SHP77 (cell line): ENCODE measurements at places on chromosomes 6 and 20.

- DNase-seq = no peak
Measured at GRCh38 chr20:10708351-10709185, 34.8 kb upstream of the JAG1 start.

- DNase-seq = no peak
Measured at GRCh38 chr6:90190752-90191395, 105.8 kb downstream of the BACH2 start.

GRCh38 chr6:157294654-157295053, 28.7 kb downstream of the TMEM242 start:
- DNase-seq = no peak

DNA sequence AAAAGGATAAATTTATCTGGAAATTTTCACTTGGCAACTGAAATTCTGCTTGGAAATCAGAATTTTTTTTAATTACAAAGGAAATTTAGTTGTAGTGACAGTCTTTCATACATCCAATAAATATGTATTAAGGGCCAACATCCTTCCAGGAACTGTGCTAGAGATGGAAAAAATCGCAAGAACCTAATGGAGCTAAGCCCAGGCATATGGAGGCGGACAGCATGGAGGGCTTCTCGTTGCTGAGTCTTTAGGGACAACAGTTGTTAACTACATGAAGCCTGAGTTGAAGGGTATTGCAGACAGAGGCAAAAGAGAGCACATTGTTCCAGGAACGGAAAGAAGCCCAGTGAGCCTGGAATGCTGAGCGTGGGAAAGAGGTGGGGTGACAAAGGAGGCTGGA, 208.9 kb downstream of the IBTK start:
- no peak for DNase-seq

DNA sequence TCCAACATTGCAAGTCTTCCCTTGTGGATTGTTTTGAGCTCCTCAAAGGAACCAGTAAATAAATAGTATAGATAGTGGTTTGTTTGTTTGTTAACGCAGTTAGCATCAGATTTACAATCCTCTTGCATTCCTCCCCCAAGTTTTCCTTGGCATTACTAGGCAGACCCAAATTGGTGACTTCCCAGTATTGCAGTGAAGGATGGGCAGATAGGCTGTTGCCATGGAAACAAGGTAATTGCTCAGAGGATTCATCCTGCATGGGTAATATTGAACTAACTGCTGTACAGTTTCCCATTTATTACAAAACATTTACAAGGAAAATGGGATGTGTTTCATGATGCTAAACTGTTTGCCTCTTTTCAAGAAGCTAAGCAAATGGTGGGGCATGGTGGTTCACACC, 477.2 kb downstream of the EPM2A start:
- DNase-seq = no peak

DNA sequence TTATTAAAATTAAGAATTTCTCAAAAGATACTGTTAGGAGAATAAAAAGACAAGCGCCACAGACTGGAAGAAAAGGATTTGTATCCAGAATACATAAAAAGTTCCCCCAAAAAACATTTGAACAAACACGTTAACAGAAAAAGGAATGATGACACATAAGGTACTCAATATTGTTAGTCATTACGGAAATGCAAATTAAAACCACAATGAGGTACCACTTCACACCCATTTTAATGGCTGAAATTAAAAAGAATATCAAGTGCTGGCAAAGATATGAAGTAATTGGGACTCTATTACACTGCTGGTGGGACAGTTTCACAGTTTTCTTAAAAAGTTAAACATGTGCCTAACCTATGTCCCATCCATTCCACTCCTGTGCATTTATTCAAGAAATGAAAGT, 51.4 kb downstream of the HECA start:
- no peak for DNase-seq

DNA sequence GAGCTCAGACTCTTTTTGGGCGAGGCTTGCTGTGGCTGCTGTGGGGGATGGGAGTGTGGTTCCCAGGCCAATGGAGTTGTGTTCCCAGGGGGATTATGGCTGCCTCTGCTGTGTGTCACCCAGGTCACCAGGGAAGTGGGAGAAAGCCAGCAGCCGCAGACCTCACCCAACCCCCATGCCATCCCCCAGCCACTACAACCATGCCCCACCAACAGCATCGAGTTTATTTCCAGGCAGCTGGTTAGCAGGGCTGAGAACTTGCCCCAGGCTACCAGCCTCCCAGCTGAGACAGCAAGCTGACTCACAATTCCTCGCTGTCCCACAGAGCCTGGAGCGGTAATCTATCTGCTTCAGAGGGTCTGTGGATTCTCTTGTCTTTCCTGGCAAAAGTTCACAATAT, 331.7 kb downstream of the FRK start:
- DNase-seq = no peak

GRCh38 chr6:3882866-3883265, 33.7 kb downstream of the FAM50B start:
- DNase-seq = no peak

- no peak for DNase-seq
Measured at GRCh38 chr6:25418454-25419052, 139.4 kb downstream of the CARMIL1 start.

DNA sequence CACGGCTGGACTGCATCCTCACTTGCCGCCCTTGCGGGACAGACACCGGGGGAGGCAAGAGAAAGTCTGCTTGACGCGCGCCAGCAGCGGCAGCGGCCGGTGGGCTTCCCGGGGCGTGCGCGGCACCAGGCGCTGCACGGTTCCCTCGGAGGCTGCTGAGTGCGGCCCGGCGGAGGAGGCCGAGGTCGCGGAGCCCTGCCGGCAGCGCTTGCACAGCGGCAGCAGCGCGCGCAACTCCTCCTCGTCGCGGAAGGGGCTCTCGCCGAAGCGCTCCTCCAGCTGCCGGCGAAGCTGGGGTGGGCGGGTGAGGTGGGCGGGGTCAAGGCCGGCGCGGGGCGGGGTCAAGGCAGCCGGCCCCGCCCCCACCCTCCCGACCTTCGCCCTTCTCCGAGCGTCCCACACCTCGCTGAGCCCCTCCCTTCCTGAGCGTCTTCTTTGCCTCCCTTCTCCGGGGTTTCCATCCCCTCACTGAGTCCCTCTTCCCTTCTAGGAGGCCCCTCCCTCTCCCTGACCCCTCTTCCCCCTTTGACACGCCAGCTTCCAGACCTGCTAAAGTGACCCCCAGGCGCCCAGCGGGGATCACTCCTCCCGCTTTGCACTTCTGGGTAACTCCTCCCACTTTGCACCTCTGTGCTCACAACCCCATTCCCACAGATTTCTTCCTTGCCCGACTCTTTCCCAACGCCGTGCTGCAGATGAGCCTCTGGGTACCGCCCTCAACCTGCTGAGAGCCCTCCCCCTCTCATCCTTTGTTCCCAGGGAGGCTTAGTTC, 8.8 kb downstream of the DUSP15 start:
- peak; percentile 78 for DNase-seq

DNA sequence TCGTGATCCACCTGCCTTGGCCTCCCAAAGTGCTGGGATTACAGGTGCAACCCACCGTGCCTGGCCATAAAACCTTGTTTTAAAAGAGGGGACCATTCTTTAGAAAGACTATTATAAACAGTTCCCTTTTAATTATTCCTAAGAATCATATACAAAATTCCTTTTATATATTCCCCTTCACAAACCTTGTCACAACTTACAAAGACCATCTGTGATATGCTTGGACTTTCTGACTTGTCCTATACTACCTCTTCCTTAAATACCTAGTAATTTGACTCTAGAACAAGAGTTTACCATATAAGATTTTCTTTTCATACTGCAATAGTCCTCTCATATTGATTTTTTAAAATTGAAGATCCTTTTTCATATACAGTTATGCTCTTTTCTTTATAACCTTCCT, 135.8 kb upstream of the PRSS16 start:
- DNase-seq = no peak

DNA sequence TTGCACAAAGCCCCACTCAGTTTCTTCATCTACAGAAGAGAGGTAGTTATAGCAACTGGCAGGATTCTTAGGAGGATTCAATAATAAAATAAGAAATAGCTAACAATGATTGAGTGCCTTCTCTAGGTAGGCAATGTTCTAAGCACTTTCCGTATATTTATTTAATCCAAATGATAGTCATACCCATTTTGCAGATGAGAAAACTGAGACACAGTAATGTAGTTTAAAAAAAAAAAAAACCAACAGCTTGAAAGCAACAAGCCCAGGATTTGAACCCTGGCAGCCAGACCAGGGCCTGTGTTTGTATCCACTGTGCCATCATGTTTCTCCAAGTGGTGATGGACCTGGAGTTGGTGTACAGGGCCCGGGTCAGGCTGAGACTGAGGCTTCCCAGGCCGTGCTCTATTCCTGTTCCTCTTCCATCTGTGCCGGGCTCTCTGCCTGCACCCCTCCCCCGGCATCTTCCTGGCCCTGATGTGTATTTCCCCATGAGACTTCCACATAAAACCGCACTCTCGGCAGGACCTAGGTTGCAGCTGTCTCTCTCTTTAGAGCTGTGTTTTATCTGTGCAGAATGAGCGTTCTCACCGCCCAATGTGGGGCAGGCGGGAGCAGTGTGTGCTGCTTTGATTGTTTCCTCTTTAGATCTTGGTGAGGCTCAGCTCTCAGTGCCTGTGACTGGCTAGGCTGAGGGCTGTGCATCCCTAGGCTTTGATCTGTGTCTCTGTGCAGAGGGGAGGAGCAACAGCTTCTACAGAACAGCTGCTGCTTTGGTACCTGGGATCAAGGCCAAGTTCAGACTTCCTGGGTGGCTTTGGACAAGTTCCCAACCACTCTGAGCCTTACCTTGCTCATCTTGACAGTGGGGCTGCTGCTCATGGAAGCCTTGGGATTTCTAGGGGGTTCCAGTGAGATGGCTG, 49.5 kb downstream of the TOX2 start:
- DNase-seq = peak; percentile 29

GRCh38 chr6:166206510-166207283, 39.0 kb upstream of the TBXT start:
- DNase-seq = no peak

GRCh38 chr6:128655978-128656498, 135.6 kb upstream of the PTPRK start:
- DNase-seq = no peak

DNA sequence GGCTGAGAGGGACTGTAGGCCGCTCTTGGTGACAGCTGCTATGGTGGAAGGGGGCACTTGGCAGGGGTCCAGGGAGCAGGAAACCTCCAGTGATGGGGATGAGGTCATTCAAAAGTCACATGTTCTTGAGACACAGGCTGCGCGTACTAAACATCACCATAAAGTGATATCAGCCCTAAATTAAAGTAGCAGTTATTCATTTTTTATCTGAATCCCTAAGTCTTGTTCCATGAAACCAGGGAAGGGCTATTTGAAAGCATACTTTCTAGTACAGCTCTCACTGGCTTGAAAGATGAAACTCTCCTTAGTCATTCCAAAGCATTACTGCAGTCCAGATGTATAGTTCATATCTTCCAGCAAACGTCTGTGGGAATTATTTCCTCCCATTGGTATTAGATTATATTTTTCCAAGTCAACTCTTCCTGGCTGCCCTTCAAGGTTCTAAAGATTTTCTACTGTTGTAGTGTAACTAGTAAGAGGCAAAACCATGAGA, 373.1 kb downstream of the CD109 start:
- DNase-seq = peak; percentile 0

DNA sequence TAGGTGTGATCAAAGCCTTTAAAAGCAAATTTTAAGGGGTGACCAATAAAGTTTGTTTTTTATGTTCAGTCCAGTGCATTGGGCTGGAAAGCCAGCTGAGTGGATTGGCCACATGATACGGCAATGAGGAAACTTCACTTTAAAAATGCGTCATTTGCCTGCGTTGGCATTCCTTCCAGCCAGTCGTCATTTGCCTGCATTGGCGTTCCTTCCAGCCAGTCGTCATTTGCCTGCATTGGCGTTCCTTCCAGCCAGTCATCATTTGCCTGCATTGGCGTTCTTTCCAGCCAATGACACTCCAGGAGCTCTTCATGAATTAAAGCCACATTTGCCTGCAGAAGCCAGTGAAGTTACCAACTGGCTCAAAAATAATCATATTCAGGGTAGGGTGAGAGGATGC, 378.6 kb downstream of the SMOC2 start:
- DNase-seq = no peak

- DNase-seq = no peak
Measured at GRCh38 chr6:127921982-127922381, 21.1 kb upstream of the THEMIS start.

- DNase-seq = no peak
Measured at GRCh38 chr6:151137542-151137941, 102.2 kb upstream of the AKAP12 start.

DNA sequence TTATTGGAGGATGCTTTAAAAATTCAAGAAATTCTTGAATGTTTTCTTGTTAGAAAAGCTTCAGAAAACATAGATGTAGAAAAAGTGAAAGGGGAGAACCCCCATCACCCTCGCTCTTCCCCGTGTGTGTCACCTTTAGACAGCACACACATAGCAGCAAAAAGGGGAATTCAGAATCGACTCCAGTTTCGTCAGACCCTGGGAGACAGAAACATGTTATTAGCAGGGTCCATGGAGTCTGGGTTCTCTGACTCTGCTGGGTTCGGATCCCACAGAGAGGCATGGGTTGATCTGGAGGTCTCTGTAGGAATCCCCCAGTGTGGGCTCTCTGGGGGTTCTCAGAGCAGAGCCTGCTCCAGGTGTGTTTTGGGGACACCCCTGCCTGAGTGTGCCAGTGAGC, 43.7 kb downstream of the ARHGAP40 start:
- no peak for DNase-seq

GRCh38 chr20:34943808-34944567, 11.6 kb downstream of the GSS start:
- DNase-seq = no peak

DNA sequence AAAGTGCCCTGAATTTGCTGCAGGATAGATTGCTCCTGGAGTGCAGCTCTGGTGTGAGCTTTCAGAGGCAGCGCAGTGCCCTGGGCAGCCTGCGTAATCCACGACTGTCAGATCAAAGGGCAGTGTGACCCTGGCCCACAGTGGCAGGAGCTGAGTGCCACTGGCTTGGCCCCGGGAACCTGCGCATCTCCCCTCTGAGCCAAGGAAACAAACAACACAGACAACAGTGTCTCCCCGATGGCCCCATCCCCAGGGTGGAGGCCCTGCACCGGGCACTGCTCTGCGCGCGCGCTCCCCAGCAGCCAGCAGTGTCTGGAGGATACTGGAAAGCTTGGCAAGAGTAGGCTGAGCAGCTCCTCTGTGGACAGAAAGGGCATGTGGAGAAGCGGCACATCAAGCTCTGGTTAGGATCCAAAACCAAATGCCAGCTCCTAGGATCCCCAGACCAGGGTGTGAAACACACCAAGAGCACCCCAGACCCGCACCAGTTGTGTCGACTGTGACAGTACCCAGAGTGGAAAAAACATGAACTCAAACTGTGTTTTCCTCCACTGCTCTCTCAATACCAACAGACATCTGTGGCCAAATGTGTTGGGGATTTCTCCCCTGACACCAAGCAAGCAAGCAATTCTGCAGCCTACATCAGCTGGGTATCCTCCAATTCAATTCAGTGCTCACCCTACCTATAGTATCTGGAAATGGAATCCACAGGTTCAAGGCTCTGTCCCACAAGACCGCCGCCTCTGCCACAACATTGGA, 26.7 kb downstream of the RBCK1 start:
- no peak for DNase-seq

- peak; percentile 59 for DNase-seq
Measured at GRCh38 chr20:63652192-63652980, 838 bp downstream of the STMN3 start.

- DNase-seq = peak; percentile 15
Measured at GRCh38 chr20:59402681-59403080, 102.3 kb downstream of the EDN3 start.

GRCh38 chr20:46209930-46210671, 92.0 kb downstream of the CD40 start:
- no peak for DNase-seq

- DNase-seq = no peak
Measured at GRCh38 chr6:169752074-169752623, 727 bp downstream of the ERMARD start.
